ENCODE measurements at places on chromosomes 6 and 20.

DNA sequence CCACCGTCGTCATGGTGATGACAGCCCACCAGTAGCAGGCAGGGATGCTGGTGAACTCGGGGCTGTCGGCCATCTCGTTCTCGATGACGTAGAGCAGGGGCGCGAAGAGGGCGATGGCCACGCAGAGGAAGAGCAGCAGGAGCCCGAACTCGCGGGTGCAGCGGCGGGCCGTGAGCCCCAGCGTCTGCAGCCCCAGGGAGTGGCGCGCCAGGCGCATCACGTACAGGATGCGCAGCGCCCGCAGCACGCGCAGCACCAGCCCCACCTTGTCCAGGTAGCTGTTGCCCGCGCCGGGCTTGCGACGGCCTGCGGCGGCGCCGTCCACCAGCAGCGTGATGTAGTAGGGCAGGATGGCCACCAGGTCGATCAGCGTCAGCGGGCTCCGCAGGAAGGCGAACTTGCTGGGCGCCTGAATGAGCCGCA is 18.6 kb downstream of the KCNG1 start:
- no peak for DNase-seq

GRCh38 chr6:41757931-41758640 is 10.9 kb upstream of the PGC start:
- no peak for DNase-seq

DNA sequence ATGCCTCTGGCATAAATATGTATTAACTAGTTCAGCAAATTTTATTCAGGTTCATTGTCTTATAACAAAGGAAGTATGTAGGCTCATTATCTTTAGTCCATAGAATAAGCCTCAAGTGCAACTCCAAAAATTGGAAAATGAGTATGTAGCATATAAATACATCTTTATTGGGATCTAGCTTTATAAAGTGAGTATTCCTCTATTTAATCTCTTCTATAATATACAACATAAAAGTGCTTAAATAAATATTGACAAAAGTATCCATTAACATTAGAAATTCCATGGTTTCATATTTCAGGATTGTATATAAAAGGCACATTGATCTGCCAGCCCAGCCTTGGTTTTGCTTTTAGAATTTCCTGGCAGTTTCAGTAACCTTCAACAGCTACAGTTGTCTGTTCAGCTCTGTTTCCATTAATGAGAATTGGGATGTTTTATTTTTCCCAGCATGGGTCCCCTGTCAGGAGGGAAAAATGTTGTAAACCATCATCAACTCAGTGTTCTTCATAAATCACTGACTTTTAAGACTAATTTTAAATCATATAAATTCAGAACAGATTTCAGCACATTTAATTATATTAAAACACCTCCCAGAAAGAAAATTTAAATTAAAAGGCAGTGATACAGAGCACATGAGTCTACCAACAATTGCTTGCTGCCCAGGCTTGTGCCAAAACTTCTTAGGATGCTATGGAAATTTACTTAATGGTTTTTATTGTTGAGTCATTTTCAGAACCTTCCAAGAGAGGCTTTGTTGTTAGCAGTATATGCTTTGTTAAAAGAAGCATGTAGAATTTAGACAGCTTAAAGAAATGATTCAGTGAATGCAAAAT is 119.7 kb downstream of the ADGRG6 start:
- no peak for DNase-seq

DNA sequence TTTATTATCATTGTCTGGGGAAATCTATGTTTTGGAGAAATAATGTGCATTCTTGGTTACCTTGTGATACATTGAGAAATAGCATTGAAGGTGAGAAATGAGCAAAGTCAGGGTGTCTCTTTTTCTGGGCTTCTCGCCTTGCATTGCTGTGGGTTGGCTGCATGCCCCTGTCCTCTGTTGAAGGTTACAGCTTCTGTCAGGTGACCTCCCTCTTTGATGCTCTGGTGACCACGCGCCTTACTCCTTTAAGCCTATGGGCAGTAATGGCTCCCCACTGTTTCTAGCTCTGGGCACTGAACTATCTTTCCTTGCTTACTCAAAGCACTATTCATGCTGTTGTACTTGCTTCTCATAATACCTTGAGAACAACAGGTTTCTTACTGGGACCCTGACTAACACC is 14.6 kb downstream of the ADGRB3 start:
- no peak for DNase-seq

GRCh38 chr6:63936399-63936798 is 300.8 kb downstream of the PHF3 start:
- DNase-seq = no peak

GRCh38 chr6:101083533-101084175 is 202.5 kb upstream of the ASCC3 start:
- no peak for DNase-seq

DNA sequence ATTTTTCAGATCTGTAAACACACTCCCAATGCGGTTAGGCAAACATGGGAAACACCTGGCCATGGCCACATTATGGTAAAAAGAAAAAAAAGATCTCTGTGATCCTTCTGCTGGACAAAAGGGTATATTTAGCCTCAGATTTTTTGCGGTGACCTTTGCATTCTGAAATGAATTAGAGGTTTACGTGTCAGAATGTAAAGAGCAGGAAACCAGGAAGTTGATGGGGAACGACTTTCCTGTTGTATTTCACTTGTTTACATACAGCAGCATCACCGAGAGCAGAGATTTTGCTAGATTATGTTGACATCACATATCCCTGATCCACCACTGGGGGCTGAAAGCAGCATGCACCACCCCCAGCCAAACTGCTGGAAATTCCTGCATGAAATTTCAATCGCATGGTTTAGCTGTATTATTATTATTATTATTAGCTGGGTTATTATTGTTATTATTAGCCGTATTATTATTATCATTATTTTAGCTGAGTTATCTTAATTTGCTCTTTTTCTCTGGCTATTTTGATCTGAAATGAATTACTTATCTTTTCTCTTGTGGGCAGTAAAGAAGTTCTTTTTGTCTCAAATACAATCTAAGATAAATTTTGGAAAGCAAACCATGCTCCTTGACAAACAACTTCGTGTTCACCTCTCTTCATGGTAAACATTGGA is 189.4 kb downstream of the ZFP64 start:
- DNase-seq = no peak

DNA sequence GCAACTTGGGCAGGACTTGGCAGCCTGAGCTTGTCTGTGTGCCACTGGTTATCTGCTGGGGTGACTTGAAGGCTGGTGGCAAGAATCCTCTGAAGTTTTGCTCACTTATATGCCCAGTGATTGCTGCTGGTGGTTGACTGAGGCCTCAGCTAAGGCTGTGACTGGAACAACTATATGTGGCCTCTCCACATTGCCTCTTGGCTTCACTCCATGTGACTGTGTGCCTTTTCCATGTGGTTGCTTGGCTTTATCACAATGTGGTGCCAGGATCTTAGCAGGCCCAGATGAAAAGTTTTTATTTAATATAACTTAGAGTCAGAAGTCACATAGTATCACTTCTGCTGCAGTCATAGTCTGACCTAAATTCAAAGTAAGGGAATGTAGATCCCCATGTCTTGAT is 104.5 kb downstream of the ADAT2 start:
- no peak for DNase-seq

DNA sequence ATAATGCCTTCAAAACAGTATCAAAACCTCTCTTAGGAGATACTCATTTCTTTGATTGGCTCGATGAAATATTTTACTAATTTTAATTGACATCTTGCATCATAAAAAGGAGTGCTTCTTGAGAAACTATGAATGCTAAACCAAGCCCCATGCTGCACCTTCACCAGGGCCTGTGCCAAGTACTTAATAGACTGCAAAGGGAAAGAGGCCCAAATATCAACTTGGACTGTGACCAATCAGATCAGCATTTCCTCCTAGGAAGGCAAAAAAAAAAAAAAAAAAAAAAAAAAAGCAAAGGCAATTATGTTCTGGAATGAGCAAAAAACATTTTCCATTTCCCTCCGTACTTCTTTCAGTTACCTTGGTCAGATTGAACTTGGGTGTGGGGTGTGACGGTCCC is 253.0 kb upstream of the SOX4 start:
- DNase-seq = no peak

DNA sequence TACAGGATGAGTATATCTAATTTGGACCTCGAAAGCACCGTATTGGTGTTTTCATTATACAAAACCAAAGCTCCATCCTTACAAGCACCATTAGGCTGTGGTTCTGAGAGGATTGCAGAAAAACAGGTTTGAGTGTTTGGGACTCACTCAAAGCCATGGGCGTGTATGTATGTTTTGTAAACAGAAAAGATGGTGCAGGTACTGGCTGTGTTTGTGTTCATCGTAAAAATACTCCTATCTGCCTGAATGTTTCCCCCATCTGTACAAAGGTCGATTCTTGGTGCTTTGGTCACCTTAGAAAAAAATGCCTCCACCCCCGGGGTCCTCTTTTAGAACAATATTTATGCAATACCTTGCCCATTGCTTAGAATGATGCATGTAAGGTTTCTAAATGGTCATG is 286.6 kb downstream of the TSHZ2 start:
- no peak for DNase-seq

GRCh38 chr6:107704347-107705013 is 119.6 kb downstream of the SCML4 start:
- no peak for DNase-seq

DNA sequence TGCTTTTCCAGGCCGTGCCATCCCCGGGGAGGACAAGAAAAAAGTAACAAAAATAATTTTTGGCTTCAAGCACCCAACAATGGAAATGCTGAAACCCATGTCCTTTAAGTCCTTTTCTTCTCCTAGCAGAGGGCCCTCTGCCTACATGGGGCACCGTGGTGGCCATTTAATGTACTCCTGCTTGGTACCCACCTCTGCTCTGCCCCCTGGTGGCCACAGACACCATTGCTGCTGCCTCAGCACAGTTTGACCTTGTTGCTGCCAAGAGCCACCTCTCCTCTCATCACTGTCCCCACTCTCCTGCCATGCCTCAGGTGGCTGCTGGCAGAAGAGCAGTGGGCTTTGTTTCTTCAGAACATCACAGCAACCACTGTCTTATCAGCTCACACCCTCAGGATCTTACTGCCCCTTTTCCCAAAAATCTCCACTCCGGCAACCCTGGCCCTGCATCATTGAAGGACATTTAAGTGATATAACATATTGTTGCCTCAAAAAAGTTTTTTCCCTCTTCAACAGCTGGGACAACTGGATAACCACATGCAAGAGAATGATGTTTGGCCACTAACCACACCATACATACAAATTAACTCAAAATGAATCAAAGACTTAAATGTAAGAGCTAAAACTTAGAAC is 12.9 kb upstream of the ARMC2 start:
- peak; percentile 72 for DNase-seq

DNA sequence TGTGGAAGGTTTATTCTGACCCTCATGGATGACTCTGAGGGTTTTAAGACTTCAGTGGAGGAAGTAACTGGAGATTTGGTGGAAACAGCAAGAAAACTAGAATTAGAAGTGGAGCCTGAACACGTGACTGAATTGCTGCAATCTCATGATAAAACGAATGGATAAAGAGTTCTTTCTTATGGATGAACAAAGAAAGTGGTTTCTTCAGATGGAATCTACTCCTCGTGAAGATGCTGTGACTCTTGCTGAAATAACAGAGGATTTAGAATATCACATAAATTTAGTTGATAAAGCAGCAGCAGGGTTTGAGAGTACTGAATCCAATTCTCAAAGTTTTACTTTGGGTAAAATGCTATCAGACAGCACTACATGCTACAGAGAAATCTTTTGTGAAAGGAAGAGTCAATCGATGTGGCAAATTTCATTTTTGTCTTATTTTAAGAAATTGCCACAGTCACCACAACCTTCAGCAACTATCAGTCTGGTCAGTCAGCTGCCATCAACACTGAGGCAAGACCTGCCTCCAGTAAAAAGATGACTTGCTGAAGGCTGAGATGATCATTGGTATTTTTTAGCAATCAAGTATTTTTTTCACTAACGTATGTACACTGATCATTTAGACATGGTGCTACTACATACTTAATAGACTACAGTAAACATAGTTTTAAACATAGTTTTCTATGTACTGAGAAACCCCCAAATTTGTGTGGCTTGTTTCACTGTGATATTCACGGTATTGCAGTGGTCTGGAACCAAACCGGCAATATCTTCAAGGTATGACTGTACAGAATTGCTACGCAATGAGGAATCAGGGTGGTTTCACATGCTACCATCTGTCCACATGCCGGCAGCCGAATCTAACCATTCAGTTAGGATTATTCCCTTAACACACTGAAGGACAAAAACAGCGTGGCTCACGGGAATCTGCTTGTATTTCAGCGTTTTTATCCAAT is 149.0 kb downstream of the MYB start:
- DNase-seq = no peak

DNA sequence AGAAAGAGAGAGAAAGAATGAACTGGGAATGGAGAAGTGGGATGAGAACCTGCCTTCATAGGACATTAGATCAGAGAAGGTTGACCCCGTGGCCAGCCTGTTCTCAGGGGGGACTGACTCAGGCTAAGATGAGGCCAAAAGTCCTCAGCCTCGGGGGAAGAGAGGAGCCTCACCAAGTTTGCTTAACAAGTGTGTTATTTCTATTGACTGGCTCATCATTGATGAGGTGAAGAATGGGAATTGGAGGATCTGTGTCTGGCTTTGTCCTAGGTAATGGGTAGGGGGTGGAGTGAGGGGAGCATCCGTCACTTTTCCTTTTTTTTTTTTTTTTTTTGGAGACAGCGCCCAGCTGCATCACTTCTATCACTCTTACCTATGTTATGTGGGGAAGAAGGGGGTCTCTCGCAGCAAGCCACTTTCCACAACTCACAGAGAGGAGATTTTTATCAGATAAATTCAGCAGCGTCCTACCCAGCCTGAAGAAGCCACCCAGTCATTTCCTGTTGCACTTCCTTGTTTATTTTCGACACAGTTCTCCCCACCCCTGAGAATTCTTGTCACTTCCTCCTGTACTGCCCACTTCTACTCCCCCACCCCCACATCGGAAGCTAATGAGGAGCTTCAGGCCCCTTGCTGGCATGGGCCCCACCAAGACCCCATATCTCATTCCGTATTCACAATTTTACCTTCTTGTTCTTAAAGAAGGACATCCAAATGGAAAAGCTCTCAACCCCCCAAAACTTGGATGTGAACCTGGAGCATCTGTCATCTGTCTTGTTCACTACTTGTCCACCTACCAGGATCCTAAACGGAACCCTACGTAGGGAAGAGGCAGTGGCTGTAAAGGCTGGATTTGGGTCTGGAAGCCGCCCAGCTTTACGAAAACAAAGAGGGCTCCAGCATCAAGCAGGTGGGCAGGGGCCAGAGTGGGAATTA is 2.8 kb upstream of the RNASET2 start:
- DNase-seq = no peak

- DNase-seq = no peak
Measured at GRCh38 chr6:147194652-147195411, 9.4 kb upstream of the STXBP5 start.

- DNase-seq = peak; percentile 3
Measured at GRCh38 chr6:129370268-129370916, 339.6 kb downstream of the ARHGAP18 start.

DNA sequence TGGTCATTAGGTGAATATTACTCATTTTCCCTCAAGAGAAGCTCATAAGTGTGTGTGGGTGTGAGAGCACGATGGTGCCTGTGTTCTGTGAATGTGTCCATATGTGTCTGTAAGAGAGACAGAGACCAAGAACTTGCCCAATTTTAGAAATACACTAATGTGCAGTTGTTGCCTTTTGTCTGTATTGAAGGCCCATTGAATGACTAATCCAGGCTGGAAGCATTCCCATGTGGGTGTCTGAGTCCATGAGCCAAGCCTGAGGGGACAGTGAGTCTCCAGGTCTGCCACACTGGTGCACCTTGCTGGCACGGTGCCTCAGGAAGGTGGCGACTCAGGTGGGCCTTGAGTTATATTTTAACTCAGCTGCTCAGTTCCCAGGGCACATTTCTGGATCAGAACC is 25.5 kb upstream of the ASXL1 start:
- DNase-seq = no peak

- DNase-seq = no peak
Measured at GRCh38 chr6:108781419-108782100, 66.7 kb upstream of the ARMC2 start.

Measured in activated CD4-positive, alpha-beta T cell treated with anti-CD3 and anti-CD28 coated beads, Interleukin-2, amount 50 U/mL, for 24 hours (primary cell).